AG09309 (cell line): ENCODE measurements at places on chromosomes 16 and 17.

DNA sequence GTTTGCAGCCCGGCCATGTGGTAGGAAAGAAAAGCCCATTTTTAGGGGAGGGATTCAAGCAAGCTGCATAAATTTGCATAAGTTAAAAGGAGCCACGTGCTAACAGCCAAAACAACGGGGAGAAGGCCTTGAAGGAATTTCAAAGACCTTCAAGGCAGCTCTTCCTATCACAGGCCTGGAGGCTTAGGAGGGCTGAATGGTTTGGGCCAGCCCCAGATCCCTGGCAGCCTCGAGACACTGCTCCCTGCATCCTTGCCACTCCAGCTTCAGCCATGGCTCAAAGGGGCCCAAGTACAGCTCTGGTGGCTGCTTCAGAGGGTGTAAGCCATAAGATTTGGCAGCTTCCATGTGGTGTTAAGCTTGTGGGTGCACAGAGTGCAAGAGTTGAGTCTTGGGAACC, 22.6 kb downstream of the PRDM7 start:
- no peak for DNase-seq

- no peak for DNase-seq
Observed at GRCh38 chr16:84700446-84701300, 873 bp downstream of the USP10 start.

- no peak for DNase-seq
Observed at GRCh38 chr16:82509691-82510430, 116.9 kb upstream of the CDH13 start.

- no peak for DNase-seq
Observed at GRCh38 chr17:29168079-29168758, 12.0 kb downstream of the MYO18A start.

- DNase-seq = peak; percentile 82
Observed at GRCh38 chr17:40909755-40910154, 24.7 kb upstream of the KRT20 start.

GRCh38 chr17:38960402-38960801, 6.8 kb downstream of the FBXO47 start:
- no peak for DNase-seq

DNA sequence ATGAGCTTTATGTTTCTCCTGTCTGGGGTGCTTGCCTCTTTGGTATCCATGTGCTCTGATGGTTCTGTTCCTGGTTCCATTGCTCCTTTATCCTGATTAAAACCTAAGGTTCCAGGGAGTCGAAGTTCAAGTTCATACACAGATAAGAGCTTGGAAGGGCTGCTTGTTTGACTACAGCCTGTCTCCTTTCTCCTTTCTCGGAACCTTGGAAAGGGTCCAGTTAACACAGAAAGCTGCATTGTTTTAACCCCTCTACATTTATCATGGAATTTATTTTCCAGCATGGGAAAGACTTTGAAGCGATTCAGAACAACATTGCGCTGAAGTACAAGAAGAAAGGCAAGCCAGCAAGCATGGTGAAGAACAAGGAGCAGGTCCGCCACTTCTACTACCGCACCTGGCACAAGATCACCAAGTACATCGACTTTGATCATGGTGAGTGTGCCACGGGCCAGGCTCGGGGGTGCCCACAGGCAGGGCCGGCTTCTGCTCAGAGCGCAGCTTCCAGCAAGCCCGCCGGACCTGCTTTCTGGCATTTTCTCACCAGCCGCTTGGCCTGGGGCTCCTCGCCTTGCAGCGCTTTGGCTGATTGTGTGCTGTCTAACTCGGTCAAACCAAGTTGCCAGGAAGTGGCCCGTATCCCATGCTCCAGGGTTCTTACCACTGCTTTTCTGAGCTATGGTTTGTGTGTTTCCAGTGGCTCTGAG, 19.9 kb downstream of the CRAMP1 start:
- DNase-seq = no peak

GRCh38 chr17:10888858-10889257, 51.0 kb upstream of the PIRT start:
- no peak for DNase-seq

GRCh38 chr17:7177191-7177953, 1.8 kb downstream of the ASGR1 start:
- DNase-seq = peak; percentile 7

DNA sequence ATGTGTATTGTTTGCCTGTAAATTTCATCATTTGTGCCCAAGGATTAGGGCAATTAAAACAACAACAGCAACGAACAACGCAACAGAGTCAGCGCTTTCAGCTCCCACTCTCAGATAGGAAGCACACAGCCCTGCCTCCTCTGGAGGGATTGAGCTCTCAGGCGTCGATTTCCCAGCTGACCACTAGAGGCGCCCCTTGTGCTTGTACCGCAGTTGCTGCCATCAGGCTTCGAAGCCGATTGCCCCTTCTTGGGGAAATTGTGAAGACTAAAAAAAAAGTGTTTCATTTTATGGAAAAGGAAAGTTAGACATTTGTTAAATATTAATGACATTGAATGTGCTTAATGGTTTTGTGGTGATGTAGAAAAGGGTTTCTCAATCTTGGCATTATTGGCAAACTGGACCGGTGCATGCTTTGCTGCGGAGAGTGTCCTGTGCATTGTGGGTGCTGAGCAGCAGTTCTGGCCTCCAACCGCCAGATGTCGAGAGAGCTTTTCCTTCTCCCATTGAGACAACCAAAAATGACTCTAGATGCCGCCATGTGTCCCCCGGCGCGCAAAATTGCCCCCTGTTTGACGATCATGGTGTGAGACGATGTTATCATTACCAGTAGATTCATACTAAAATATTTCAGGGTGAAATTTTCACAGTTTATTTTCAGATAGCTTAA, 650.4 kb upstream of the RBFOX1 start:
- DNase-seq = no peak

- no peak for DNase-seq
Observed at GRCh38 chr17:76088041-76088867, 9.3 kb downstream of the ZACN start.

DNA sequence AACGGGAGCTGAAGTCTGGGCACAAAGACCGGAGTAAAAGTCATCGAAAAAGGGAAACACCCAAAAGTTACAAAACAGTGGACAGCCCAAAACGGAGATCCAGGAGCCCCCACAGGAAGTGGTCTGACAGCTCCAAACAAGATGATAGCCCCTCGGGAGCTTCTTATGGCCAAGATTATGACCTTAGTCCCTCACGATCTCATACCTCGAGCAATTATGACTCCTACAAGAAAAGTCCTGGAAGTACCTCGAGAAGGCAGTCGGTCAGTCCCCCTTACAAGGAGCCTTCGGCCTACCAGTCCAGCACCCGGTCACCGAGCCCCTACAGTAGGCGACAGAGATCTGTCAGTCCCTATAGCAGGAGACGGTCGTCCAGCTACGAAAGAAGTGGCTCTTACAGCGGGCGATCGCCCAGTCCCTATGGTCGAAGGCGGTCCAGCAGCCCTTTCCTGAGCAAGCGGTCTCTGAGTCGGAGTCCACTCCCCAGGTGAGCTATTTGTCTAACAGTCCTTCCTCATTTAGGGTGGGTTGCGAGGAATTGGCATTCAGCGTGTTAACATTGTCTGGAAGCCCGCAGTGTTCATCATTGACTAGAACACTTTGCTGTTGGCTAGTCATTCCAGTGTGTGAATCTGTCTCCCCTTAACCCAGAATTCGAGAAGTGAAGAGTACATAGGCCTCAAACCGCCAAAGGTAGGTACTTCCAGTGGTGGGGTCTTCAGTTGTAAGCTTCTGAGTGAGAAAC, 1.5 kb downstream of the CDK12 start:
- DNase-seq = no peak

DNA sequence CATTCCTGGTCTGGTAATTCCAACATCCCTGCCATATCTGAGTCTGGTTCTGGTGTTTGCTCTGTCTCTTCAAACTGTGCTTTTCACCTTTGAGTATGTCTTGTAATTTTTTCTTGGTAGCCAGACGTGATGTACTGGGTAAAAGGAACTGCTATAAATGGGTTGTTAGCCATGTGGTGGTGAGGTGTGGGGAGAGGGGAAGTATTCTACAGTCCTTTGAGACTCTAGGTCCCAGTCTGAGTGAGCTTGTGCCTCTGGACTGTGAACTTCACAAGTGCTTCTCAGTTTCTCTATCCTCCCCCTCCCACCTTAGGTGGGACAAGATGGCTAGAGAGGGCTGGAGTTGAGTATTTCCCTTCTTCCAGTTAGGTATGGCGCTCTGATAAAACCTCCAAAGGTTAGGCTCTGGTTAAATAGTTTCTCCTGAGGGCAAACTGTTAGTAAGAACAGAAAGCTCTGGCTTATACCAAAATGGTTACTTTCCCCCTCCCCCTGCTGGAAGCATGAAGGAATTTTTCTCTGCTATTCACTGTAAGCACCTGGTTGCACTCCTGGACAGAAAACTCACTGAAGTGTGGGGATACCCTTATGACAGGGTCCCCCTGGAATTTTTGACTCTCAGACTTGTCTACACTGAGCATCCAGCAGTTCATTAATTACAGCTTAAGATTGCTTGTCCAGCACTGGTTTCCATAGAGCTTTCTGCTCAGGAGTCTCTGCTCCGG, 87.8 kb downstream of the MARCHF10 start:
- no peak for DNase-seq

- DNase-seq = no peak
Observed at GRCh38 chr16:52572656-52573055, 25.7 kb upstream of the TOX3 start.

GRCh38 chr17:33385133-33385532, 92.0 kb upstream of the ASIC2 start:
- no peak for DNase-seq

DNA sequence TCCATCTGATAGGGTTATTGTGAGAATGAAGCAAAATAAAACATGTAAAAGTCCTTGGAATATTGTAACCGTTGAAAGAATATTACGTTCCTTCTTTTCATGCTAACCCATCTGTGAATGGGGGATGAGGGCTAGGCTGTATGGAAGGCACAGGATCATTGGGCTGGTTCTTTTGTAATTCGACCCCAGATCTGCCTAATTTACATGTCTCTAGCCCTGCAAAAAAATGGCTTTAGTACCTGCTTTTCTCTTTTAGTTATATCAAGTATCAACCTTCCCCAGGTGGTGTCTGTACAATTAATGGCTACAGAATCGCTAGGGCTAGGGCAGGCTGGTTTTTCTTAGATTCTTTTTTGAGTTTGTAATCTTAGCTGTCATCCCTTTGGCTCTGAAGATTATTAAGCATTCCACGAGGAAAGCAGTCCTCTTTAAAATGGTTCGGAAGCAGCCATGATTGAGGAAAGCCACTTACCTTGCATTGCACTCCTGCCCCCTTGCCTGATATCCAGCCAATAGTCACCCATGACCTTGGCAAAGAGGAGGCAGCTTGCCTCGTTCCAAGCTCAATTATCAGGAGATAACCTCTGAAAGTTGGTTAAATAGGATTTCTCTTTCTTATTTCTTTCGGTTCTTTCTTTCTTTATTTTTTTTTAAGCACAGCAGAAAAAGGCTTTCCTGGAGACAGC, 153.9 kb upstream of the ZKSCAN2 start:
- DNase-seq = no peak

GRCh38 chr16:60204181-60204580, 1470.1 kb upstream of the GOT2 start:
- DNase-seq = no peak

GRCh38 chr17:15498107-15498506, 30.7 kb upstream of the CDRT4 start:
- no peak for DNase-seq

- DNase-seq = no peak
Observed at GRCh38 chr16:54946909-54947308, 16.2 kb downstream of the IRX5 start.

DNA sequence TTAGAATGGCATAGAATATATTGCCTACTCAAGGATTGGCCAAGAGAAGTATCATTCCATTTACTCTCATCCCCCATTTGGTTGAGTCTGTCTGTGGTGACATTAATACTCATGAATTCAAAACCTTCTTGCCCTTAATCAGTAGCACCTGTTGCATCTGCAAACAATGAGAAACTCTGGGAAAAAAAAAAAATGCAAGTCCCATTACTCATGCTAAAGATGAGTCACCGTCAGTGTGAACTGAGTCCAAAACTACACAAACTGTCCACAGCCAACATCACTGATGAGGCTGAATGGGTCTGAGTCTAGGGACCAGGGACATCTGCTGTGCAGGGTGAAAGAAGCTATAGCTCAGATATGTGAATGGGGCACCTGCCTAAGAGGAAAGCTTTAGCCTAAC, 96.9 kb upstream of the ADAMTS18 start:
- peak; percentile 48 for DNase-seq

DNA sequence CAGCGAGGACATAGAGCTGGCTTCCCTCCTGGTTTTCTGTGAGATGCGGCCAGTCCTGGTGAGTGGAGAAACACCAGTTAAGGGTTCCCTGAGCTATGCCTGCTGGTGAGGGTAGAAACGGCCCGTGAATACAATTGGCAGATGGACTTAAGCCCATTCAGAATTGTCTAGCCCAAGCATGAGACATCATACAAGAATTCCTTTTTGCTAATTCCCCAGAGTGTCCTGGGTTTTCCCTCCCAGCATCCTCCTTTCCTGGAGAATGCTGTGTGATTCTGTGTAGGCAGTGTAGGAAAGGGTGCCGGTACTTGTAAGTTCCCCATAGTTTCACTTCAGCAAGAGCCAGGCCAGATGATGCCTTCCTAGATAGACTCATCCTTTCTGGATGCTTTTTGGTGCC, 65.1 kb downstream of the SDR42E1 start:
- DNase-seq = peak; percentile 14

DNA sequence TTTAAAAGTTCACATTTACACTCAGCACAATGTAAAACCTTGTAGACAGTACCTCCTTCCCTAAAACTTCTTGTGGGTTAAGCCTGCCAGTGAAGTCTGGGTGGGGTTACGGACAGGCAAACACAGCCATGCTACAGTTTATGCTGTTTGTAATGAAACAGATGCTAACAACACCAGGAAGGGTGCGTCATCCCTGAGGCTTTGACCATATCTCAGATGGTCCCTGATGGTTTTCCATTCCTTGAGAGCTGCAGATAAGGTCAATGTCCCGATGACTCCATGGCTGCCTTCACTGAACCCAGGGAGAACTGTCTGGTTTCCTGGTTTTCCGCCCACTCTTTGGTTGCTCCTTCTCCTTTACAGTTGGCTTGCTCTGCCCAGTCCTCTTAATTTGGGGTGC, 29.1 kb downstream of the GAS7 start:
- no peak for DNase-seq

- no peak for DNase-seq
Observed at GRCh38 chr17:81058263-81058871, 23.4 kb downstream of the BAIAP2 start.

GRCh38 chr16:87686697-87687096, 79.1 kb downstream of the KLHDC4 start:
- no peak for DNase-seq

DNA sequence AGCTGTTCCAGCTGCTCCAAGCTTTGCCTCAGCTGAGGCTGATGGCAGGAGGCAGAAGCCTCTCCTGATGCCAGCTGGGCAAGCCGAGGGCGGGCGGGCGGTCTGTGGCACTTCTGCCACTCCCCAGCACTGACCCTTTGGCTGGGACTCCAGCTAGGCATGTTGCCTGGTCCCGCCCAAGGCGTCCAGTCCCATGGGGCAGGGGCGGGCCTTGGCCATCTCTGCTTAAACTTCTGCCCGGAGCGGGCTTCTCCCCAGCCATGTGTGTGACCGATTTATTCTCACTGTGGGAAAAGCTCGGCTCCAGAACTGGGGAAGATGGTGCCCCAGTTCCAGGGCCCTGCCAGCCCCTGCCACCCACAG, 349.1 kb downstream of the SEC14L1 start:
- DNase-seq = no peak
